Activated CD4-positive, alpha-beta memory T cell treated with anti-CD3 and anti-CD28 coated beads, Interleukin-2, amount 10 ng/mL, durations not matched to agents 7 days and 5 days (primary cell): ENCODE measurements at places on chromosomes 7 and 10.

- H3K27ac ChIP-seq = no peak overlapping the region
- H3K36me3 ChIP-seq = no peaks in the 10 kb centered on the region
- H3K4me3 ChIP-seq = no peak overlapping the region
These were observed 16.6 kb downstream of the WDFY4 start for GRCh38 chr10:48701139-48701901.

- no peaks in the 10 kb centered on the region for H3K4me1 ChIP-seq
- peaks cover 49% of the 10 kb centered on the region for H3K27me3 ChIP-seq
- H3K27ac ChIP-seq = no peak overlapping the region
These were observed 160.7 kb upstream of the MKI67 start for GRCh38 chr10:128286762-128287500.

DNA sequence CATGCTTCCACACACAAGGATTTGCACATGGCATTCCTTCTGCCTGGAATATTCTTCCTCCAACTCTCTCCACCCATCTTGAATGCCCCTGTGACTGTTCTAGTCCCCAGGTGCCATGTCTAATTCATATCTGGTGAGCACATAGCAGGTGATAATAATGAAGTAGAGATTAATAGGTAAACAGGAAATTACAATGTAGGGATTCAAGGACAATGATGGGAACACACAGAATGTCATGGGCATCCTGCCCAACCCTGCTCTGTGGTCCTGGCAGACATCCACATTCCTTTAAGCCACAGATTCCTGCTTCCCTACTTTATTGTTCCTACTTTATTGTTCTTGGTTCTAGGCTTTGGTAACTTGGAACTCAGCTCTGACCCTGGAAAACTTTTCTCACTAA is 115.8 kb downstream of the THSD7A start:
- H3K27me3 ChIP-seq = no peaks in the 10 kb centered on the region
- no peak overlapping the region for H3K27ac ChIP-seq
- H3K36me3 ChIP-seq = no peaks in the 10 kb centered on the region
- no peaks in the 10 kb centered on the region for H3K4me1 ChIP-seq

DNA sequence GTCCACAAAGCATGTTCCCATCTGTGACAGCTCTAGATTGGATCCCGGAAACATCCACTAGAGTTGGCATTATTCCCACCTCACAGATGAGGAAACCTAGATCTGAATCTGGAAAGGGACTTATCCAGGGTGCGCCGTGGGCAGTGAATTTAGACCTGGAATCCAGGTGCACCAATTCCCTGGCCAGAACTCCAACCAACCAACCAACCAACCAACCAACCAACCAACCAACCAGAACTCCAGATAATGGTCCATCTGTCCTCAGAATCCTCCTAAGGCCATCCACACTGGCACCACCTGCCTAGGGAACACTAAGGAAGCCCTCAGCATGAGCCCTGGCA is 42.0 kb upstream of the ZMIZ1 start:
- H3K36me3 ChIP-seq = no peaks in the 10 kb centered on the region
- H3K4me1 ChIP-seq = peaks cover 12% of the 10 kb centered on the region
- no peak overlapping the region for H3K4me3 ChIP-seq
- H3K27ac ChIP-seq = no peak overlapping the region
- DNase-seq = no peak
- H3K27me3 ChIP-seq = no peaks in the 10 kb centered on the region

DNA sequence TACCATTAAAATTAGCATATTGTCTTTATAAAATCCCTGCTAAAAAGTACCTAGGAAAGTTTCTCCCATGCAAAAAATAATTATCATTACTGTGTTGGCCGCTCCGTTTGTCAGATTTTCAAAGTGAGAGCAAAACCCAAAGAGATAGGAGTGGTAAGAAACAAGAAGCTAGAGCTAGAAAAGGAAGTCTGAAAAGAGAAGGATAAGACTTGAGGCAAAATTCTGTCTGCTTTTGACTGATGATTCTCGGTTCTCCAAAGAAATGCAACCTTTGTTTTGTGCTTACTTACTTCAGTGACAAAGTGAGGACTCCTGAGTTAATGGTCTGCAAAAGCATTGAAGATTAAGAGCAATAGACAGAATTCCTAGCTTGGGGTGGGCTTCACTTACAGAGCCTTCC is 33.3 kb upstream of the CAPZA2 start:
- DNase-seq = no peak
- no peak overlapping the region for H3K27ac ChIP-seq
- no peaks in the 10 kb centered on the region for H3K36me3 ChIP-seq

DNA sequence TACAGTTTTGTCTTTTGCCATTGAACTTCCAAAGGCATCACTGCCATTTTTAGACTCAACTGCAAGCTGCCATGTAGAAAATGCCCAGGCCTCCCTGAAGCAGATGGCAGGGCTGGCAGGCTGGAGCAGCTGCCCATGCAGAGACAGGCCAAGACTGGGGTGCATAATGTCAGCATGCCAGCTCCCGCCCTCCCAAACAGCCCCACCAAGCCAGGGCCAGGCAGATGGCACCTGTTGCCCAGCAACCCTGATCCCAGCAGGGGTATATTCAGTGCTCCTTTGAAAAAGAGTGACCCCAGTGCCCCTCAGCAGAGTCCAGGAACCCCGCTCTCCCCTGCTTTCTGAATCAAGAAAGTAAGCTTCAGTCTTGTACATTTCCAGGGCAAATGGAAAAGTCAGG is 32.6 kb downstream of the VSTM4 start:
- H3K4me1 ChIP-seq = peaks cover 33% of the 10 kb centered on the region
- H3K27ac ChIP-seq = no peak overlapping the region
- DNase-seq = no peak
- no peak overlapping the region for H3K4me3 ChIP-seq
- peaks cover 7% of the 10 kb centered on the region for H3K27me3 ChIP-seq

DNA sequence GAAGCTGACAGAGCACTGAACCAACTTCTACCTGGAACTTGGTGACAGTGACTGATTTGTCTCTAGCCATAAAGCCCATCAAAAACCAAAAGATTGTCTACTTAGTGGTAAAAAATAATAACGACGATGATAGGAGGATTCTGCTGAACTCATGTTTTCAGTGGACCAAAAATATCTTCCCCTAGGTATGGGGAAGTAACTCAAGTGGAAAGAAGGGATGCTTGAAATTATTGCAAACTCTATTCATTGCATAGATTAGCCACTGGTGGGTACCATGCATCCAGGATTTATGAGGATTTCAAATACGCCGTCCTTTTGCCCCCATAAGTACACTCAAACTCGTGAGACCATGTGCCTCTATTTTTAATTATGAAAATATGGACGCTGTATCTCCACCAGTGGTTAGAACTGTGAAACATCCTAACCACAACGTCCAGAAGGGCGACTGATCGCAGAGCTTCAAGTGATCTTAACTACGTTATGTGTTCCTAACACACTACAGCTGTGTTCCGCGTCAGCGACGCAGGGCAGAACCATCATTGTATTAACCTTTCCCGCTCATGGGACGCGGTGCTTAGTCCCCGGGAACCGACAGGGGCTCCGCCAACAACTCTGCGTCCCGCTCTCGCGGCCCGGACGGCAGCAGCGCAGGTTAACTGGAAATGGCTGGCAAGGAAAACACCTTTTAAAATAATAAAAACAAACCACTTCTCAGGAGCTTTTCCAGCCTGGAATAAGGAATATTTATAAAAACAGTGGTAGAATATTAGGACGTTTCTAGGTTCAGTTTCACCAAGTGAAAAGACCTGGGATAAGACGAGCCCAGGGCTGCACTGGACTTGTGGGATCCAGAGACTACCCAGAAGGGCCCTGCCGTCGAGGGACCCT is 776 bp downstream of the PEX1 start:
- peaks cover 18% of the 10 kb centered on the region for H3K36me3 ChIP-seq
- peak overlapping the region; percentile 83 for H3K27ac ChIP-seq

DNA sequence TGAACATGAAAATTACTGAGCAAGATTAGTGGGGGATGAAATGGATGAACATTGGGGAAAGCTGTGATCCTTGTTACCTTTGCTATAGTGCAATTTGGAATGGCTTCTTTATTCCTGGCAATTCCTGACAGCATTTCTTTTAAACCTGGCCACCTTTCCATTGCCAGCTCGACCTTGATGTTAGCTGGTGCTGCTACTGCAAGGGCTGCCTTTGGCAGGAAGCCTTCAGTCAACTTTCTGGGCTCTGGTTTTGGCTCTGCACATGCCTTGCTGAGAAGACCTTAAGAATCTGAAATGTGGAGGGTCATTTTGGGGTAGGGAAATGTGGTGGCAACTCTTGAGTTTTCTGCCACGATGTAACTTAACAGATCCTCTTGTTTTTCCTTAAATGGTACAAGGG is 64.7 kb downstream of the KAT6B start:
- no peak for DNase-seq
- H3K36me3 ChIP-seq = peaks cover 3% of the 10 kb centered on the region
- no peak overlapping the region for H3K27ac ChIP-seq
- H3K27me3 ChIP-seq = no peaks in the 10 kb centered on the region
- H3K4me1 ChIP-seq = no peaks in the 10 kb centered on the region

- H3K4me1 ChIP-seq = peaks cover 2% of the 10 kb centered on the region
- no peaks in the 10 kb centered on the region for H3K36me3 ChIP-seq
These were observed 51.7 kb upstream of the CYTH3 start for GRCh38 chr7:6323967-6324701.

GRCh38 chr10:122981066-122981464 is 864 bp downstream of the PSTK start:
- H3K27me3 ChIP-seq = no peaks in the 10 kb centered on the region
- no peak for DNase-seq
- H3K36me3 ChIP-seq = no peaks in the 10 kb centered on the region
- H3K27ac ChIP-seq = peak overlapping the region; percentile 84
- peaks cover 15% of the 10 kb centered on the region for H3K4me1 ChIP-seq

DNA sequence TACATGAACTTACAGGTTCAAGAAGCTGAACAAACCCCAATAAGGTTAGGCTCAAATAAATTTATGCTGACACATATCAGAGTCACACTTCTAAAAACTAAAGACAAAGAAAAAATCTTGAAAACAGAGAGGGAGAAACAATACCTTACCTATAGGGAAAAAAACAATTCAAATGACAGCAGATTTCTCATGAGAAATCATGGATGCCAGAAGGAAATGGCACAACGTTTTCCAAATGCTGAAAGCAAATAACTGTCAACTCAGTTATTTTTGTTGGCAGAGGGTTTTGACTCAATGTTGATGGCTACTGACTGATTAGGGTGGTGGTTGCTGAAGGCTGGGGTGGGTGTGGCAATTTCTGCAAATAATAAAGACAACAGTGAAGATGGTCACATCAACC is 239.4 kb downstream of the ARHGAP12 start:
- no peaks in the 10 kb centered on the region for H3K36me3 ChIP-seq
- no peak overlapping the region for H3K4me3 ChIP-seq
- no peaks in the 10 kb centered on the region for H3K4me1 ChIP-seq
- DNase-seq = no peak
- H3K27ac ChIP-seq = no peak overlapping the region
- peaks cover 3% of the 10 kb centered on the region for H3K27me3 ChIP-seq

DNA sequence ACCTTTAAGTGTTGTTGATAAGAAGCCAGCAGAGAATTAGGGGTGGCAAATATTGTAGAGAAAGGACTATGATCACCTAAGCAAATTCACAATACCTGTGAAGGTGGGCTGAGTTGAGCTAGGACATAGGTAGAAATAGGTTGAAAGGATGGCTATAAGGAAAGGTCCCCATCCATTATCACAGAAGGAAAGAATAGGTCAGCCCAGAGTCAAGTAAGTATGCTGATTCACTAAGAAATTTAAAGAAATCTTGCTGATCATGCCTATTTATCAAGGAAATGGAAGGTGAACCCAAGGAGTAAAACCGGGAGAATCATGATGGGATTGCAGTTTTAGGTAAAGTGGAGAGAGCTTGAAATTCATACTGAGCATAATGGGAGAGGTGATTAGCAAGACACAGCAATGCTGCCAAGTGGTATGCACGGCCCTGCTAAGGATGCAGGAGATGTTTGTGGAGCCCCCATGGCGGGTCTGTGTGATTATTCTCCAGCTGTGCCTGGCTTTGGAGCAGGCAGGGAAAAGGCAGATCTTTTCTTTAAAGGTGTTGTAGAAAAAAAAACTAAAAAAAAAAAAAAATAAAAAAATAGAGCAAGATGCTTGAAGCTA is 399.4 kb downstream of the PLXDC2 start:
- no peak overlapping the region for H3K4me3 ChIP-seq
- no peak overlapping the region for H3K27ac ChIP-seq
- no peaks in the 10 kb centered on the region for H3K27me3 ChIP-seq
- no peak for DNase-seq

DNA sequence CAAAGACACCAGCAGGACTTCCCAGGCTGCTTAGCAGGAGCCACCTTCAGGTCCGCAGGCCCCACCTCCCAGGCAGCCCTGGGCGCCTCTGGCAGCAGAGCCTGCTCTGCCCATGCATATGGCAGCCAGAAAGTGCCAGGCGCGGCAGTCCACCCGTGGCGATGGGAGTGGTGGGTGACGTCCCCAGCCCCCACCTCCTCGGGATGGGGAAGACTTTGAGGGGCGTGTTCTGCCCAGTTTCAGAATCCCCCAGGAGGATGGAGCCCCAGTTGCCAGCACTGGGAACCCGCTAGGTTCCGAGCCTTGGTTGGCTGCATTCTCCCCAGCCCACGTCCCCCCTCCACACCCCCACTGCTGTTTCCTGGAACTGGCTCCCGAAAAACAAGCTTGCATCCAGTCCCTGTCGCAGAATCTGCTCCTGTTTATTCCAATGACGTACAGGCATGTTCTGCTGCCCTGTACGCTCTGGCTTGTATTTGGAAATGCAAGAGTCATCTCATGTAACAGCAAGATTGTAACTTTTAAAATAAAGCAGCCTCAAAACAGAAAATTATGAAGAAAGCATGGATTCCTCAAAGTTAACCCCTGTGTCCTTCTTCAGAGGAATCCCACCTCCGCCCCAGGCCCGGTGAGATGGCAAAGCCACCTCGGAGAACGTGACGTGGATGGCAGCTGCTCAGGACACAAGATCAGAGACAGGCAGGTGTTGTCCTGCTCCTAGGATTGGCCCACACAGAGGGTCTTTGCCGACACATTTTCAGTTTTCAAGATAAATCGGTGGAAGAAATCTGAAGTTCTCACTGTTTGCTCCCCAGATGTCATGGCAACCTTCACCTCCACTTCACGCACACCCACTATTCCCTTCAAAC is 87.8 kb upstream of the PPP2R2D start:
- no peaks in the 10 kb centered on the region for H3K36me3 ChIP-seq
- H3K4me3 ChIP-seq = no peak overlapping the region
- DNase-seq = peak; percentile 14
- H3K27me3 ChIP-seq = no peaks in the 10 kb centered on the region
- no peaks in the 10 kb centered on the region for H3K4me1 ChIP-seq
- no peak overlapping the region for H3K27ac ChIP-seq

- no peak overlapping the region for H3K27ac ChIP-seq
- DNase-seq = peak; percentile 24
- peaks cover 33% of the 10 kb centered on the region for H3K4me1 ChIP-seq
- H3K36me3 ChIP-seq = no peaks in the 10 kb centered on the region
- peaks cover 11% of the 10 kb centered on the region for H3K27me3 ChIP-seq
These were observed 2.2 kb upstream of the ADIRF start for GRCh38 chr10:86965986-86966654.

- H3K4me1 ChIP-seq = no peaks in the 10 kb centered on the region
- no peak for DNase-seq
- H3K27me3 ChIP-seq = no peaks in the 10 kb centered on the region
- H3K36me3 ChIP-seq = no peaks in the 10 kb centered on the region
These were observed 50.6 kb downstream of the PRKG1 start for GRCh38 chr10:51124852-51125251.
